ENCODE measurements at places on chromosomes 2 and 18. TPM values are rescaled to one million over a fixed set of nuclear protein-coding genes. Genes with fewer than 3 reads are reported as not detected.

Gene FAP
- 195 TPM for total RNA-seq

Gene TNFRSF11A
- 0.12 TPM for total RNA-seq

Gene ABCA12
- total RNA-seq, result 0.12 TPM

Gene HPCAL1
- 66.5 TPM for total RNA-seq

Gene ALKAL2
- not detected for total RNA-seq

Gene CCDC150
- total RNA-seq, result 4.5 TPM

Gene SIX3
- not detected for total RNA-seq

Gene EFHD1
- 1.9 TPM for total RNA-seq

Gene SULT1C2
- under 0.01 TPM for total RNA-seq

Gene PARD6G
- total RNA-seq, result 3.1 TPM

Gene RAB10
- 102 TPM for total RNA-seq

Gene CELF4
- total RNA-seq, result not detected

Gene SERPINB11
- not detected for total RNA-seq

Gene SIX2
- total RNA-seq, result 0.65 TPM

Gene EDAR
- not detected for total RNA-seq

All from hair follicle dermal papilla cell (primary cell).